HAP-1 (cell line): ENCODE measurements at places on chromosomes 16 and 17.

DNA sequence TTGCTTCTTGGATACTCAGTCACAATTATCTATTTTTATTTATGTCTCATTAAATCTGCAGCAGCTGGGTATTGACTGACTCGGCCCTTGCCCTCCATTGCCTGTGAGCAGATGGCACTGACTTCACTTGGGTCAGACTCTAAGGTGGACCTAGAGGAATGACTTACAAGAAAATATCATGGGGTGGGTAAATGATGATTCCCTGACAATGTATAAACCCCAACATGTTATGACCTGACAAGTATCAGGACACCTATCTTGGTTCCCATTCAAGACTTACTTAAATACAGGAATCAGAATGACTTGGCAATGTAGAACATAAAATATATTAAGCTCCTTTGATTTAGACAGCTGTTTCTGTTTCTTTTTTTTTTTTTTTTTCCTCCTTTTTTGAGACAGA, 953.5 kb downstream of the CDH11 start:
- DNase-seq = no peak

DNA sequence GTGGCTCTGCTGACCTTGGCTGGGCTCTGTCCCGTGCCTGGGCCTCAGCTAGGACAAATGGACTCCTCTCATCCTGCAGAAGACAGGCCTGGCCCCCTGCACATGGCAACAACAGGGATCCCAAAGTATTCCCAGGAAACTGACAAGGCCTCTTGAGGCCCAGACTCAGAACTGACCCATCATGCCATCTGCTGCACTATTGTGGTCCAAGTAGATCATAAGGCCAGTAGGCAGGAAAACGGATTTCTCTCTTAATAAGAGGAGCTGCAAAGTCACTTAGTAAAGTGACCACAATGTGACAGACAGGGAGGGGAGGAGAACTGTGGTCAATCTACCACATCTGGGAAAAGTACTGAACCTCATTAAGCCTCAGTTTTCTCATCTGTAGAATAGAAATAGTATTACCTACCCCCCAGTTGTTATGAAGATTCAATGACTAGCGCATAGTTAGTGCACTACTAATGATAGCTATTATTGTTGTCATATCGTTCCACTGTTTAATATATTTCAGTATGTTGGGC, 62.1 kb upstream of the TNRC6A start:
- no peak for DNase-seq

DNA sequence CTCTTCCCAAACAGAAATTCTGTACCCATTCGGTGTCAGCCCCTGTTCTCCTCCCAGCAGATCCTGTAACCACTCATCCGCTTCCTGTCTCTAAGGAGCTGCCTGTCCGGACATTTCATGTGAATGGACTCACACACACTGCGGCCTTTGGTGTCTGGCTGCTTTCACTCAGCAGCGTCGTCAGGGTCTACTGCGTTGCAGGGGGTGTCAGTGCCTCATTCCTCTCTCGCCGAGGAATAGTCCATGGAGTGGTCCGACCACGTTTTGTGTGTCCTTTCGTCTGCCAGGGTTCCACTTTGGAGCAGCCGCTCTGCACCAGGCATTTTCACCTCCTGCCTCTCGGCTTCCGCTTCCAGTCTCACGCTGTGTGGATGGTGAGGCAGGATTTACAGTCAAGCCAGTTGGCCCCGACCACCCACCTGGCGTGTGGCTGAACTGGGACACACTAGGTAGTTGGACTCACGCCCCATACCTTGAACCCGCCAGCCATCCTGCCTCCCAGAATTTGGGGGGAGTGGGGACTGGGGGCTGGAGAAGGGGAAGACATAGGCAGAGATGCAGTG, 188.2 kb upstream of the CIBAR2 start:
- no peak for DNase-seq

DNA sequence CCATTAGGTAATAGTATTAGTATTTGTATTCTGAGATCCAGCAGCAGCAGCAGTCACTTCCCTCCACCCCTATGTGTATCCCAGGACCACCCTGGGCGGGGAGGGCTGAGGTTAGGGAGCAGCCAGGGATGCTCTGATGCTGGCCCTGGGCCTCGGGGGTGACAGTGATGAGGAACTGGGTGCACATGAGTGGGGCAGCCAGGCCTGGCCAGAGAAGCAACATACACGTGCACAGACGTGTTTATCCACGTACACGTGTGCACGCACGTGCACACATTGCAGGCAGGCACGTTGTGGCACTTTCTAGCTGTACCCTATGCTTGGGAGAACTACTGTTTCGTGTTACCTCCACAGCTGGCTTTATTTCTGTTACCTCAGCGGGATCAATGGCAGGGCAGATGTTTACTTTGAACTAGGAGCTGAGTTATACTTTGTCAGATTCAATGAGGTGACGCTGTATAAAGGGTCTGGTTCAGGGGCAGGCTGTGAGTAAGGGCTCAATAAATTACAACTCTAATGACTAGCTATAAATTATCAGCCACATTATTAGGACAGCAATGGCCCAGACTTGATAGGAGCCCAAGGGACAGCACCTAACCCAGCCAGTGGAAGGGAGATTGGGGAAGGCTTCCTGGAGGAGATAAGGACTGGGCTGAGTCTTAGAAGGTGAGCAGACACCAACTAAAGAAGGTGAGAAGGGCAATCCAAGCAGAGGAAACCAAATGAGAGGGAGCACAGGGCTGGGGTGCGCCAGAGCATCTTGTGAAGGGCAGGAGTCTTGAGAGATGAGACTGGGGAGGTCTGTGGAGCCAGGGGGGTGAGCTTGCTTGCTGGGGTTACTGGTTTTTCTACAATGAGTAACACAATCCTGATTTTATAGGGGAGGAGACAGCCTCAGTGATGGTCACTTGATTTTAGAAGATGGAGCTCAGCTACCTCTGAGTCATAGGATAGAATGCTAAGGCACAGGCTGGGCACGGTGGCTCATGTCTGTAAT, 22.4 kb upstream of the CA4 start:
- DNase-seq = no peak

- DNase-seq = no peak
Measured at GRCh38 chr16:66081775-66082366, 284.6 kb upstream of the CDH5 start.

DNA sequence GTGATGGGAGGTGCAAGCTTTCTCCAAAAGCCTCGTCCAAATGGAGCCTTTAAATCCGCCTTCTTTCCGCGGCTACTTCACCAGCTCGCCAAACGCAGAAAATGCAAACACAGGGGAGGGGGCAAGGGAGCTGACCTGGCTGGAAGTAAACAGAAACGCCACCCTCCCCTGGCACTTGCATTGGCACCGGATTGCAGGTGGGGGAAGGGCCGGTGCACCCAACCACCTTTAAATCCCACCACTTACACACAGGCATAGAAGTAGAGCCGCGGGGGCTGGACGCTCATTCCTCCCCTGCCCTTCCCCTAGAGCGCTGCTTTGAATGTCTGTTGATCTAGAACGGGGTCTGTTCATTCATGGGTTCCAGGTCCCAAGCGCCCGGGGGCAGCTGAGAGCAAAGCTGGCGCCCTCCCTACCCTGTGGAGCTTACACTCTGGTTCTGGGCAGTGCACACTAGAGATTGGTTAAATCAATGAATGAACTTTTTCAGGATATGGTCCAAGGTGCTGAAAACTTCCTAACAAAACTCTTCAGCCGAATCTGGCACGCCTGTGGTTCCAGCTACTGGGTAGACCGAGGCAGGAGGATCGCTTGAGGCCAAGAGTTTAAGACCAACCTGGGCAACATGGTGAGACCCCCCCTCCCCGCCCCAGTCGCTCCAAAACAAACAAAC, 920 bp upstream of the ZCCHC14 start:
- DNase-seq = no peak

DNA sequence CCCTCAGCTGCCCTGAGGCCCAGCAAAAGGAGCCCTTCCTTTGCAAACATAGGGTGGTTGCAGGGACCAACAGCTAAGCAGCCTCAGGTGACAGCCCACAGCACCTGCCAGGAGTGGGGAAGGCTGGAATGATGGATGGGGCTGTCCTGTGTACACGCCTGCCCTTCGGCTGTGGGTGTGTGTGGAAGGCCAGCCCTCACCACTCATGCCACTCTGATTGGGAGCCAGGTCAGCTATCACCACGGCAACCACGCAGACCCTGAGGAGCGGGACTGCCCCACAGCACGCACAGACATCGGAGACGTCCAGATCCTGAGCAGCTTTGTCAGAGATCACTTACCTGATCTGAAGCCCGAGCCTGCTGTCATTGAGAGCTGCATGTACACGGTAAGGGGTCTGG, 11.9 kb downstream of the PIPOX start:
- no peak for DNase-seq

DNA sequence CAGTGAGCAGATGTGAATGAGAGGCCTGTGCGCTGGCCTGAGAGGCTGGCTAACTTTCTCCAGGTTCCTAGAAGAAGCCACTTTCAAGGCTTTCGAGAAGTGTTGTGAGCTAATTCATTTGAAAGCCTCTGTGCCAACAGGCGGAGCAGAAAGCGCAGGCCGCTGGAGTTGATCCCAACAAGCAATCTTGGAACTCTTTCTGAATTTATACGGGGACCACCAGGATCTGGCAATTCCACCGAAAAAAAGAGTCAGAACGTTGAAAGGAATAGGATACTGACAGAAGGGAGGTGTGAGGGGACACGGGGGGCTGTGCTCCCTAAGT, 71.3 kb upstream of the METRNL start:
- no peak for DNase-seq

DNA sequence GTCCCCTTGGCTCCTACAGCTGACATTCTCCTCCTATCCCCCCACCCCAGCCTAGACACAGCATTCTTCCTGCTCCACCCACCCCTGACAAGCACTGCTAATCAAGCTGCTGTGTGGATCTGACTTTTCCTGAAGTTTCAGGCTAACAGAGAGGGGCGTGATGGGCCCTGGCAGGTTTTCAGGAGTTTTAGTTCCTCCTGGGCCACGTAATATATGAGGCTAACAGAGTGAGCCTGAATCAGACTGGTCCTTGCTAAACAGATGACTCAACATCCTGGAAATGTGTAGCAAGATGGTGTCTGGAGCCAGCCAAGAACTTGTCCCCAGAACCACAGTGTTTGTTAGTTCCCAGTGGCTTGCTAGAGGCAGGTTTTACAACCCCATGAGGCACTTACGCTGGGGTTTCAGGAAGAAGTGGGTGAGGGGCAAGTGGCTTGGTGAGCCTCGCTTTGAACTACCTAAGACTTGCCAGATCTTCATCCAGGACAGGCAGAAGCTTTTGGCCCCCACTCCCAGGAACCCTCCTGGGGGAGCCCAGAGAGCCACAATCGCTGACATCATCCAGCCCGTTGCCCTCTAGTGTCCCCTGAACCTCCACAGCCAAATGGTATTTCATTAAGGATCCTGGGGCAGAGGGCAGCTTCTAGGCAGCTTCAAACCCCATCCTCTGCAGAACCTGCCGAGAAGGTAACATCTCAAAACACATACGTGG, 15.9 kb downstream of the TMEM92 start:
- no peak for DNase-seq
